GM12891 (cell line): ENCODE measurements at places on chromosomes 12 and 14.

DNA sequence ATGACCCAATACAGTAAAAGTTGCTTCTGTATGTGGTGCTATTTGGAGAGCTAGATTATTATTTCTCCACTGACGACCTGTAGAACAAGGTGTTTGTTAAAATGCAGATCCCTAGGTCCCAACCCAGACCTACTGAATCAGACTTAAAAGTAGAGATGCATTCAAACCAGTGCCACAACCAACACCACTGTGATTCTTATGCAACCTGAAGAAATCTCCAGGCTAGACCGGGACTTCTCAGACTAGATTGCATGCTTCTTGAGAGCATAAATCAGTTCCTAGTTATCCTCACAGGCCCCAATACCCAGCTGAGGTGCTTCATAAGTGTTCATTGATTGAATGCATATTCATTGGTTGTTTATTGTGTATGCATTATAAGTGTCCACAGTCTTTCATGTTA is 78.2 kb downstream of the SPTSSA start:
- no peak for DNase-seq

GRCh38 chr12:22180705-22181104 is 134.7 kb downstream of the CMAS start:
- no peak for DNase-seq

DNA sequence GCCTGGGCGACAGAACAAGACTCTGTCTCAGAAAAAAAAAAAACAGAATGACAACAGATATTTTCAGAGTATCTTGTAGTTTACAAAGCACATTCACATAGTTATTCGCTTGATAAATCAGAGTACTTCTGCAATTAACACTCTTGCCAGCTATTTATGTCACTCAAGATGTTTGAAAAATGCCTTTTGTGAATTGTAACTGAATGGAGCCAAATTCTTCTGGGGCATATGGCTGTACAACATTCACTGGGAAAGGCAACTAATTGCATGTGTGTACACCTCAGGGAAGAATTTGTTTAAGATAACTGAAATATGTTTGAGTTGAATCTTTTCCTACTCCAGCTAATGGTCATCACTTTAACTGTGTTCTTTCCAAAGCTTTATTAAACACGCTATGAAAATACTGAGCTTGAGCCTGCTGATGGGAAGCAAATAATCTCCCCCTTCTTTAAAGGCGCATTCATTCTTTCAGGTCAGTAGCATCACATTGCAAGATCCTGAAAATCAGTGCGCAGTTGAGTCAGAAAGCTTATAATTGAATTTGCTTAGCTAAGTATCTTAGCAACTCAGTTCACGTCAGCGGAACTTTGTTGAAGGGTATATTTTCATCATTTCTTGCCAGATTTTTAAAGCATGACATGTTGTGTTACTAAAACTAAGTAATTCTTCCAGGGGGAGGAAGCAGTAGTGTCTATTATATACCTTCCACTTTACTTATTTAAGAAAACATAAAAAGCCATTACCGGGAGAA is 66.6 kb downstream of the SINHCAF start:
- no peak for DNase-seq

DNA sequence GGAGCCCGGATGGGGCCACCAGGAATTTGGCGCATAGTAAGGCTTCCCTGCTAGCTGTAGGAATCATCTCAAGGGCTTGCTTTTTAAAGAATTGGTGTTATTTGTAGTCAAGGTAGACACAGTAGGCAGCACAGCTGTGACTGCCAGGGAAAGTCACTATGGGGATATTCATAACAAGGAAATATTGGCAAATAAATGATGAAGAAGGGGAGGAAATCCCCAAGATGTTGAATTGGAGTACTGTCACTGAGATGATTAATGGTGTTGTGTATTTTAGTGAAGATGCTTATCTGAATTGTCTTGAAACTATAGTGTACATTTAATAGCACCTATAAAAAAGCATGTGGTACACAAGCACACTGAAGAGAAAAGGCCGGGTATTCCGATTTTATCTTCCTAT is 118.9 kb downstream of the NPAS3 start:
- DNase-seq: no peak

- no peak for DNase-seq
Observed at GRCh38 chr12:49867570-49868341, 24.9 kb upstream of the BCDIN3D start.

GRCh38 chr12:20624718-20625117 is 70.4 kb upstream of the SLCO1C1 start:
- DNase-seq: no peak

GRCh38 chr12:2341051-2341751 is 288.4 kb downstream of the CACNA1C start:
- no peak for DNase-seq

GRCh38 chr14:31232081-31232480 is 24.5 kb upstream of the HECTD1 start:
- no peak for DNase-seq

DNA sequence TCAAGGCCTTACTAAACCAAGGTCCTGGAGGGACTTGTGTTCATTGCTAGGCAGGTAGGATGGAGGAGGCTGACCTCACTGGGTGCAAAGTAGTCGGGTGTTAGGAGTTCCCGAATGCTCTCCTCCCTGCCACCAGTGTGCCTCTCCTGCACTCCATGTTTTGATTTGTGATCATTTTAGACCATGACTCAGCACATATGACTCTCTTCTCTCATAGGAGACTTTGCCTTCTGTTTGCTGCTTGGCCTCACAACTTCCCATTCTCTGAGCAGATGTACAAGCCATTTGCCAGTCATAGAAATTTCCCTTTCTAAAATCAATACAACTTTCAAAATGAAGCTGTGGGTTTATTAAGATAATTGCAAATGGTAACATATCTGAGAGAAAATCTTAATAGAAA is 46.6 kb upstream of the LRIG3 start:
- no peak for DNase-seq

DNA sequence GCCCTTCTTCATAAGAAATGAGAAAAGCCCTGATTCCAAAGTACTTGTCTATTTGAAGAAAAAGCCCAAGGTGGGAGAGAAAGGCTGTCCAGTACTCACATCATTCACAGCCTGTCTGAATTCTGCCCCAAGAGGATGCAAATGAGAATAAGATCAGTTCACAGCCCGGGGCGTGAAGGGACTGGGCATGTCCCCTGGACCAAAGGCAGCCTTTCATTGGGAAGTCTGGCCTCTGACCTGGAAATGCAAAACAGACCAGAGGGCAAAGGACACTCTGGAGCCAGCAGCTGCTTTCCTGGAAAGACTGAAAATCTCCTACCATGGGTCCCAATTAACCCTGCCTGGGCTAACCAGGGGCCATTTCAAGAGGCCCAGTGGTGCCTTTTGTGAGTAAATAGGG is 191.2 kb upstream of the PELI2 start:
- DNase-seq: no peak

GRCh38 chr12:57549203-57549908 is 488 bp upstream of the KIF5A start:
- no peak for DNase-seq

GRCh38 chr14:23052182-23052623 is 5.1 kb downstream of the CDH24 start:
- no peak for DNase-seq

DNA sequence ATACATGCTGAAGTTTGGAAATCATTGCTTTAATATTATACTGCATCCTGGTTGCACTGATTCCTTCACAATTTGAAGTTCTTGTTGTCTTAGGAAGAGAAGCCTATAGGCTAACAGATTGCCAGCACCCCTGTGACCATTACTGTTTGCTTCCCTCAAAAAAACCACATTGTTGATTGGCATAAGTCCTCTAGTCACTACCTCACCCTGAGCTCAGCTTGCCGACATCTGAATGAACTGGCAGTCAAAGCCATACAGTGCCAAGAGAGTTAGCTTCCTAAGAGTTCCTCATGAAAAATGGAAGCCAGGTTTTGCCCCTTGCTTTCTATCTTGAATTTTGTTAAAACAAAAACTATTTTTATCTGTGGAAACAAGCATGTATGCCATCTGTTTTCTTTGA is 276.1 kb downstream of the SYT1 start:
- DNase-seq: no peak

- DNase-seq: no peak
Observed at GRCh38 chr14:87066221-87066817, 926.7 kb downstream of the GALC start.

GRCh38 chr14:56460469-56460868 is 119.1 kb upstream of the TMEM260 start:
- no peak for DNase-seq

GRCh38 chr14:64123241-64123822 is 170.8 kb downstream of the ESR2 start:
- DNase-seq: no peak

GRCh38 chr14:64786296-64787149 is 82.3 kb downstream of the PLEKHG3 start:
- no peak for DNase-seq

DNA sequence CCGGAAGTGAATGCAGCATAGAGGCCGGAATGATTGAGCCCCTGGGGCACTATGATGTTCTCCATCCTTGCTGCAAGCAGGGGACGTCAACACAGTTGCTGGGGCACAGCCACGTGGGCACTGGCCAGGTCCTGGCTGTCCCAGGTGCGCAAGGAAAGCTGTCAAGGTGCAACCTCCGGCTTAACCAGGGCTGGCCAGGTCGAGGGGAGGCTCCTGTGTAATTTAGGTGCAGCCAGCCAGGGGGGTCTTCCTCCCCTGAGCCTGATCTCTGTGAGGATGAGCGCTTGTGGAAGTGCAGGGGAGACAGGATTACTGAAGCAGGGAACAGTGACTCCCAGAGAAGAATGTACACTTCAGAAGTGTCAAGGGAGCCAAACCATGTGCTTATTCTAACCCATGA is 852.8 kb upstream of the TMEM132C start:
- no peak for DNase-seq

GRCh38 chr12:49667325-49668090 is 39.7 kb downstream of the FMNL3 start:
- DNase-seq: no peak

GRCh38 chr14:28653521-28653920 is 113.1 kb upstream of the FOXG1 start:
- no peak for DNase-seq

GRCh38 chr14:36950812-36951211 is 221.6 kb downstream of the SLC25A21 start:
- DNase-seq: no peak

DNA sequence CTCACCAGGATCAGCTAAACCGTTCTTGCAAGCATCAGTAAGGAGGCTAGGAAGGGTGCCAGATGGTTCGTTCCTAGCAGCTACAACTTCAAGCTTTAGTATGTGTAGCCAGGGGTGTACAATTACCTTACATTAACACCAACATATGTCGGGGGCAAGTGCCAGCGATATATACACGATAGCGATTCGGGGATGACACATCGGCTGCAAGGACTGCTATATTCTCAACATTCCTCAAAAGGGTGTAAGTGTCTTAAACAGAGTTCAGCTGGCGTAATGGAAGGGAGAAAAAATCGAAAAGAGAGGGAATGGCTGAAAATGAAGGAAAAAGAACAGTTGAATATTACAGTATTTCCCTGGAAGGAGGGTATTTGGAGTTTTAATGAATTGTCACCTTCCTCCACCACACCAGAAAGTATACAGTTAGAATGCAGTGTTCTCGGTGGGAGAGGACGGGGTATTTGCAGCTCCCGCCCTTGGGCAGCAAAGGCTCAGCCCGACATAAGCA is 545 bp downstream of the LIMA1 start:
- no peak for DNase-seq

- no peak for DNase-seq
Observed at GRCh38 chr12:127381681-127382080, 885.3 kb upstream of the TMEM132C start.

GRCh38 chr12:9750276-9751203 is 10.2 kb downstream of the CD69 start:
- DNase-seq: no peak

DNA sequence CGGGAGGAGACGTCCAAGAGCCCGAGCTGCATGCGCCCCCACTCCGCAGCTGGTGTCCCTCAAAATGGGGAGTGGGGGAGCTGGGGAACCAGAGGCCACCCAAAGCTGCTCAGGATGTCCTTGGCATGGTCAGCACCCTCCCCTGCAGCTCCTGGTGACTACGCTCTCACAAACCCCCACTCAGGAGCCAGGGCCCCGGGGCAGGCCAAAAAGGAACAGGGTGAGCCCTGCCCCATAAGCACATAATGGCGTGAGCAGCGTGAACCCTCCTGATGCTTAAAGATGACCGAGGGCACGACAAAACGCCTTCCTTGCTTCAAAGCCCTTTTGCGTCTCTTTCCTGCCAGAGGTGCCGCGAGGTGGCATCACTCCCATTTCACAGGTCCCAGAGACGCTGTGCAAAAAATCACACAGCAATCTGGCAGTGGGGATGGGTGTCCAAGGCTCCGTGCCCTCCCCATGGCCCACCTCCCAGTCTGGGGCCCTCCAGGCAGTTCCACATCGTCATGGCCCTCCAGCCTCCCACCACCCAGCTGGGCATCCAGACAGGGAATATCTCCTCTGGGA is 13.5 kb downstream of the NCOR2 start:
- DNase-seq: no peak
